ENCODE measurements at places on chromosomes 12 and 14.

DNA sequence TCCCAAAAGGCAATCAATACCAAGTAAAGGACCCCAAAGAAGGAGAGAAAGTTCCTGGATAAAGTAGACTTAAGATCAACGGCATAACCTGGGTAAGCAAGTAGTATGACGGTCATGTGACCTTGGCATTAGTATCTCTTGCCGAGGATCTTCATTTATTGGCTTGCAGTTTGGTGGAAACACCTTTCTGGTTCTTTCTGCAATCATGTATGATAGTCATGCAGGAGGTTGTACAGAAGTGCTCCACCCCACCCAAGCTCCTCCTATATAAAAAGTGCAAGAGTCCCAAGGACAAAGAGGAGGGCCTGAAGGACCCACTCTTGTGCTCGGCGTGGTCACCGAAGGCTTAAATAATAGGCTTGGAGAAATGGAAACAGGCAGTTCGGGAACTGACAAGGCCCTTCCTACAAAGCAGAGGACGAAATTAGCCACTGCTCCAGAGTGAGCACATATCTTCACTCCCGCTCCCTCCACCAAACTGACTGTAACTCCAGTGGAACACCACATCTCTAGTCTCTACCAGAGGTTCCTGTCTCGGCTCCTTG, 750 bp downstream of the CS start:
- no peak for DNase-seq

DNA sequence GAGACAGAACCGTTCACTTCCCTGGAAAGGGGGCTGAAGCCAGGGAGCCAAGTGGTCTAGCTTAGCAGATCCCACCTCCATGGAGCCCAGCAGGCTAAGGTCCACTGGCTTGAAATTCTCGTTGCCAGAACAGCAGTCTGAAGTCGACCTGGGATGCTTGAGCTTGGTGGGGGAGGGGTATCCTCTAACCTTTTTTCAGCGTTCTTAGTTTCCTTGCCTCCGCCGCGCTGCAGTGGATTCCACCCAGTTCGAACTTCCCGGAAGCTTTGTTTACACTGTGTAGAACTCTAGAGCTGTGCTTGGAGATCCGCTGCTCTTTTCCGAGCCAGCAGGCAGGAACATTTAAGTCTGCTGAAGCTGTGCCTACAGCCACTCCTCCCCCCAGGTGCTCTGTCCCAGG, 45.2 kb upstream of the FKBP4 start:
- no peak for DNase-seq

- DNase-seq: no peak
Observed at GRCh38 chr14:92473261-92473968, 40.2 kb upstream of the RIN3 start.

- DNase-seq: no peak
Observed at GRCh38 chr12:8048906-8049305, 16.4 kb downstream of the FOXJ2 start.

DNA sequence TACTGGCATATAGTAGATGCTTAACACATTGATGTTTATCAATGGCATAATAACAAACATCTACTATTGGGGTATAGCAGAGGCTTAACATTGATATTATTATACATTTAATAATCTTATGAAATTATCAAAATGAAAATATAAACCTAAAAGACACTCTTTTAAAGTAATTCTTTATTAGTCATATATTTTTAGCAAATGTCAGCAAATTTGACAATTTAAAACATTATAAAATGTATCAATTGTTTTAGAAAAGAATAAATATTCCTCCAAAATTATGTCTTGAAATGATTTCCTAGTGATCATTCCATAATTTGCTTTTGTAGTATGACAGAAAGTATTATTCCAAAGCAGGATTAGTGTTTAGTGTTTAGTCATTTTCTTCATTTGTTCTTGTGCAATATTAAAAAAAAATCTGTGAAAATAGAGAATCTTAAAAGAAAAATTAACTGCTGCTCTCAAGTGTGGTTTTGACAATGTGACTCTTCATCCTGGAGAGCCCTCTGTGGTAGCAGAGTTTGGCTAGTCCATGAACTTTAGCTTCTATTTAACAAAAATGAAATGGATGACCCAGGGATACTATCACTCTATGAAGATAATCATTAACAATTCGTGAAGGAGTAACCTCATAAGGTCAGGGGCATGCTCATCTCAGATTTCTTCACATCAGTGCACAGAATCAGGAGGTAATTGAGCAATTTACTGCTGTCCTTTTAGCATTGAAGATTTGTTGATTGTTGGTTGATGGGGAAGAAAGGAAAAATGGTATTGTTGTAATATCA, 1018.5 kb downstream of the LRFN5 start:
- no peak for DNase-seq

- no peak for DNase-seq
Observed at GRCh38 chr14:31395572-31396205, 24.7 kb downstream of the HEATR5A start.

GRCh38 chr14:96793547-96793946, 3.6 kb upstream of the VRK1 start:
- no peak for DNase-seq

Data from NCI-H524 treated with DMSO at 0.1 percent for 48 hours (cell line).